Ureter (tissue), 1 donor: ENCODE measurements at places on chromosomes 13 and 19. TPM values are rescaled to one million over a fixed set of nuclear protein-coding genes. Genes with fewer than 3 reads are reported as not detected.

- DNase-seq = no peak
Observed at GRCh38 chr19:45158503-45159209, 2.1 kb downstream of the NKPD1 start.

Gene CTU1
- total RNA-seq = 5.3 TPM

GRCh38 chr19:7705387-7706187 is 3.7 kb upstream of the FCER2 start:
- no peak for DNase-seq

Gene POSTN
- total RNA-seq = 69.5 TPM

Gene IQCN
- 5.9 TPM for total RNA-seq

DNA sequence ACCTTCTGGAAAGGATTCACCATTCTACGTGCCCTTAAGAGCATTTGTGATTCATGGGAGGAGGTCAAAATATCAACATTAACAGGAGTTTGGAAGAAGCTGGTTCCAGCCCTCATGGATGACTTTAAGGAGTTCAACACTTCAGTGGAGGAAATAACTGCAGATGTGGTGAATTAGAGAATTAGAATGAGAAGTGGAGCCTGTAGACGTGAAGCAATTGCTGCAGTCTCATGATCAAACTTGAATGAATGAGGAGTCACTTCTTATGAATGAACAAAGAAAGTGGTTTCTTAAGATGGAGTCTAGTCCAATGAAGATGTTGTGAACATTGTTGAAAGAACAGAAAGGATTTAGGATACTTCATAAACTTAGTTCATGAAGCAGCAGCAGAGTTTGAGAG is 129.1 kb downstream of the TNFRSF19 start:
- no peak for DNase-seq

DNA sequence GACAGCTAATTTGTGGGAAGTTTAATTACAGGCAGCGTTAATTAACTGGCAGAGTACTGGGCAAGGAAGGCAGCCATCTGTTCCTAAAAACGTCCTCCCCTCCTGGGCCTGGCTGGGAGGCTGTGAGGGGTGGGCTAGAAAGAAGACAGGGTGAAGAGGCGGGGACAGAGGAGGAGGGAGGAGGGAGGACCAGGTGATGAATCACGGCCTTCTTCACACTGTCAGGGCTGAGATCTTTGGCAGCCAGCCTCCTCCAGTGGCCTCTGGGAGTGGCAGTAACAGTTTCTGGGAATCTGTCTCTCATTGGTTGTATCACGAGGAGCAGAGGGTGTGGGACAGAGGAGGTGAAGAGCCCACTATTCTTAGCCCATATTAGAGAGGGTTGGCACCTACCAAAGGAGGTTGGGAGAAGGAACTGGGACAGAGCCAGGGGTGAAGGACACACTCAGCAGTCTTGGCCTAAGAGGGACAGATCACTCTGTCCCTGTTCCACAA is 9.6 kb upstream of the ZNRF4 start:
- no peak for DNase-seq

GRCh38 chr13:48251611-48252081 is 18.6 kb downstream of the ITM2B start:
- no peak for DNase-seq

Gene APOC1
- 32.5 TPM for total RNA-seq

- DNase-seq = peak; percentile 55
Observed at GRCh38 chr13:99085808-99086266, 108.0 kb upstream of the DOCK9 start.

DNA sequence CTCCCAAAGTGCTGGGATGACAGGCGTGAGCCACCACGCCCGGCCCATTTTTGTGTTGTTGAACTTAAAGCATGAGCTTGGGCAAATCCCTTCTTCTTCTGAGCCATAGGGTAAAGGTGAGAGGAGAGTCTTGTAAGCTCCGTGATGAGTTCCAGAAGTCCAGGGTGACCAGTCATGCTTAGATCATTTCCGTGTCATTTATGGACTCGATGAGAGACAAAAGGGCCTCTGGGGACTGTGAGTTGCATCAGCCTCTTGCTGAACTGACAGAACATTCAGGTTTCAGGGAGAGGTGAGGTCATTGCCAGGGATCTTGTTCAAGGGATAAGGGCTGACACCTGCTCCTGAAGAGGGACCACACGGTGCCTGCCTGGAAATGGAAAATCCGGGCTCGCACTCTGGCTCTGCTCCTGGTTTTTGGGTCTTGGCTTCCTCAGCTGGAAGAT is 53.6 kb downstream of the GADD45B start:
- DNase-seq = no peak

Gene TTC9B
- total RNA-seq = not detected

DNA sequence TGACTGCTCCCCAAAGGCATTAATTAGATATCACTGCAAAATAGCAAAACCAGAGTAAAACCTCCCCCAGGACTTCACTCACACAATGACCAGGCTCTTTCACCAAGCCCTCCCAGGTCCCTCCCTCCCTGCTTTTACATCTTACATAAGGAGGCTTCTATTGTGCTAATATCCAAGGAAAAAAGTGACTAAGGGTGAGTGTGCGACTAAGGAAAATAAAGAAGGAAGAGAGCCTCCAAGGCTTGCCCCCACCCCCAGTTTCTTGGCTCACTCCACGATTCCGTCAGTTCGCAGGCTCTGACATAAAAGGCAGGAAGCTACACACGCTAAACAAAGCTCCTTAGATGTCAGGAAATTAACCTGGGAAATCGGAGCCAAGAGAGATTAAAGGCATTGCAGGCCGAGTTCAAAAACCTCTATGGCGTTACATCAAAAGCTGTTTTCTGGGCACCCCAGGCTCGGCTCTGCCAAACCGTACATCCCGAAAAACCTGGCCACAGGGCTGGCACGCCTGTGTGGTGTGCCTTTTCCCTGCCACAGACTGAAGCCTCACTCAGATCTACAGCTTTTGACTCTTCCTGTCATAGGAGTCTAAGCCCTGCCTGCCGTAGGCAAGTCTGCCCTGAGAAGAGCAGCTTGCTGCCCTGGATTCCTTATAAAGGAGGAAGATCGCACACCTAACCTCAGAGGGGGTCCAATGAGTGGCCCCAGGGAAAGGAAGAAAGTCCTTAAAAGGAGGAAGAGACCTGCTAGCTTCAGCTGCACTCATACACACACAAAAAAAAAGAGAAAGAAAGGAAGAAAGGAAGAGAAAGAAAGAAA is 67.0 kb upstream of the SERP2 start:
- DNase-seq = peak; percentile 67

DNA sequence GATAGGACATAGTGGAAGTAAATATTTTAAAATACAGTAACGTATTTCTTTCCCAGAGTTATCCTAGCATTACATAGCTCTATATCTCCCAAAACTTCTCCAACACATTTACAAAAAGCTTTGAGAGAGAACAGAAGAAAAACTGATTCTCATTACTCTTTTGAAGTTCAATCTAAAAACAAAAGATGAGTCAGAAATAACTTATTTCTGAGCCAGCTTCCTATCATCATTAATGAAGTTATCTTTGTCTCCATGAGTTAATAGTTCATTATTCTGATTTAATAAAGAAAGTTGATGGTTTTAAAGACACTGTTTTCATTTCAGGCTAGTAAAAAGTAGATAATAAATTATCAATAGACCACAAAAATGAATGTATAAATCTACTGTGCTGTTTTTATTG is 446.7 kb upstream of the SPRY2 start:
- DNase-seq = no peak

Gene MCF2L
- 115 TPM for total RNA-seq

DNA sequence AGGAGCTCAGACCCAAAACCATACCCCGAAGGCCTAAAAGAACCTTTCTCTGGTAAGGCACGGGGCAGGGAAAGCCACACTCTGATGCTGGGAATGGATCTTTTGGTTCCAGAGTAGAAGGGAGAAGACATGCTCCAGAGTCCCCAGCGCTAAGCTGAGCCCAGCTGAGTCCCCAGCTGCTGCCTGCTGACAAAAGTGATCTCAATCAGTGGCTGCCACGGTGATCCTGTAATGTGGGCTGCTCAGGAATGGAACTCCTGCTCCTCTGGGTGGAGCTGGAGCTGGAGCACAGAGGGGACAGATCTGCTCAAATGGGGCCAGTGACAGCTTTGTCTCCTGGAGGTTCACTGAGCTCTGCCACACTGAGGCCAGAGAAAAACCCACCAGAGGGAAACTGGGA is 70.5 kb downstream of the MLLT1 start:
- no peak for DNase-seq

- DNase-seq = no peak
Observed at GRCh38 chr19:2423915-2424685, 3.3 kb downstream of the TIMM13 start.

Gene ZSWIM4
- total RNA-seq = 8.1 TPM

GRCh38 chr19:35267353-35267817 is 1.4 kb upstream of the USF2 start:
- peak; percentile 63 for DNase-seq
